ENCODE measurements at places on chromosomes 3 and 15. TPM values are rescaled to one million over a fixed set of nuclear protein-coding genes. Genes with fewer than 3 reads are reported as not detected.

NPAP1 gene
- not detected for total RNA-seq

DNA sequence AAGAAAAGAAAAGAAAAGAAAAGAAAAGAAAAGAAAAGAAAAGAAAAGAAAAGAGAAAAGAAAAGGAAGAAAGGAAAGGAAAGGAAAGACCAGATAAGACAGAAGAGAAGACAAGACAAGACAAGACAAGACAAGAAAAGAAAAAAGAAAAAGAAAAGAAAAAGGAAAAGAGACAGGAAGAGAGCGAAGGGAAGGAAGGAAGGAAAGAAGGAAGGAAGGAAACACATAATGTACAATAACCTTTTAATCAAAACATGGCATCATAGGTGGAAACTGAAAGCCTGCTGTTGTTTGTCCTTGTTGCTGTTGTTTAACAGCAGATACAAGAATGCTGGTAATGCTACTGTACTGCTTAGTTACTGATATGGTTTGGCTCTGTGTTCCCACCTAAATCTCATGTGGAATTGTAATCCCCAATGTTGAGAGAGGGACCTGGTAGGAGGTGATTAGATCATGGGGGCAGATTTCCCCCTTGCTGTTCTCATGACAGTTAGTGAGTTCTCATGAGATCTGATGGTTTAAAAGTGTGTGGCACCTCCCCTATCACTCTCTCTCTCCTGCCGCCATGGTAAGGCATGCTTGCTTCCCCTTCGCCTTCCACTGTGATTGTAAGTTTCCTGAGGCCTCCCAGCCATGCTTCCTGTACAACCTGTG, 67.3 kb downstream of the MCF2L2 start:
- no peak for DNase-seq
- no peaks in the 10 kb centered on the region for H3K4me1 ChIP-seq
- H3K27me3 ChIP-seq, result no peaks in the 10 kb centered on the region
- no peak overlapping the region for H3K27ac ChIP-seq
- H3K4me3 ChIP-seq, result no peak overlapping the region
- no peaks in the 10 kb centered on the region for H3K36me3 ChIP-seq

DNA sequence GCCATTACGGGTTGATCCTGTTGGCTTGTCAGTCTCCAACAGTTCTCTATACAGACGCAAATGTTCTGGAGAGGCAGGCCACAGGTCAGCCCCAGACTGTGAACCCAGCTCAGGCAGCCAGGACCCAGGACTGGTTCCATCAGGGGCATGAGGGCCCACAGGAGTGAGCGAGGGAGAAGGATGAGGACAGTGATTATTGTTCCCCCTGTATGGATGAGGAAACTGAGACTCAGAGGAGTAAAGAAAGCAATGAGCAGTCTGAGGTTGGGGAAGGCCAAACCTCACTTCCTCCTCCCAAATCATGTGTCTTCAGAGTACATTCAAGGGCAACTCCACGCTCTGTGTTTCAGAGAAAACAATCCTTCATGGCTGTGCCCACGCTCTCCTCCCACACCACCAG, 121.9 kb downstream of the RPLP1 start:
- H3K27me3 ChIP-seq, result no peaks in the 10 kb centered on the region
- H3K27ac ChIP-seq, result no peak overlapping the region
- H3K4me3 ChIP-seq, result no peak overlapping the region
- H3K4me1 ChIP-seq, result peaks cover 6% of the 10 kb centered on the region
- DNase-seq, result no peak
- no peaks in the 10 kb centered on the region for H3K36me3 ChIP-seq

CPNE9 gene
- not detected for total RNA-seq

HTR3E gene
- total RNA-seq, result not detected

DNA sequence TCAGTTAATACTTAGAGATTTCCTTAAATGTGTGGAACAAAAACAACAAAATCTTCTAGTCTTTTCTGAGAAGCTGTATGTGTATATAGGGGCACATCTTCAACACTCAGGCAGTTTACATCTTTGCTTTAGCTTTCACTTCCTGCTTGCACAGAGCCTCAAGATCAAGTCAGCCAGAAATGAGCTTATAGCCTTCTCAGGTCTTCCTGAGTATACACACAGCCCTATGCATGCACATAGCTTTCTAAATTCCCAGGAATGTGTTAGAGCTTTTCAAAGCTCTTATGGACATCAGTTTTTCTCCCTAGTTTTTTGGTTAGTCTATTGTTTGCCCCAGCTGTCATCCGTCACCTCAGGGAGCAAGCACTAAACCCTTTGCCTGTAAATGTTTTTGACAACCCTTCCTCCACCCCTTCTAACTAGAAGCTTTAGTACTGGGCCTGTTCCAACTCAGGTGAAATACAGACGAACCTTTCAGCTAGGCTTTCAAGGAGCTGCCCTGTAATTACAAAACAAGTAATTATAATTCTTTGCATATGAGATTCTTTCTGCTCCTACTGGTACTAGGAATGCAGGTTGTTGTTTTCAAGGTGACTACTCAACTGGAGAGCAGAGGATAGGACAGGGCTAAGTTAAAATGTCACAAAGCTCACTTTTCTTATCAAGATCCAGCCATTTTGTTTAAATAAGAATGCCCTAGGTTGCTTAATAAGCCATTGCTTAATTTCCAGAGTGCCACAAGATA, 22.6 kb upstream of the MTMR10 start:
- H3K36me3 ChIP-seq, result no peaks in the 10 kb centered on the region
- no peak for DNase-seq

CISH gene
- 3.4 TPM for total RNA-seq

DNA sequence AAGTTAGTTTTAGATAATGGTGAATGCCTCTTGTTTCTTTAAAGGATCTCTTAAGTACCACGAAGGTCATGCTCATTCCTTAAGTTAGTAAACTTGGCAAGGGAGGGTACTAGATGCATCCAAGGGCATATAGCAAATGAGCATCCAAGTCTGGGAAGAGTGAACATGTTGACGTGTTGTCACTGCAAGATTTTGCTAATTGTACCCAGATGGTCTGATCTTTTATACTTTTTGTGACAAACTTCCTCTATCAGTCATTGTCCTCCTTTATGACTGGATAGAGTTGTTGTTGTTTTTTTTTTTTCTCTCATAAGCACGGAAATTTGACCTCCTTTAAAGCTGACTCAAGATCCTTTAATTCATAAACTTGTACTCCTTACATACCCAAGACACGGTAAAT, 121.3 kb downstream of the CHST2 start:
- no peak overlapping the region for H3K4me3 ChIP-seq
- no peak overlapping the region for H3K27ac ChIP-seq
- no peaks in the 10 kb centered on the region for H3K36me3 ChIP-seq
- H3K4me1 ChIP-seq, result peaks cover 12% of the 10 kb centered on the region
- H3K27me3 ChIP-seq, result no peaks in the 10 kb centered on the region

GOLGA8Q gene
- total RNA-seq, result 0.98 TPM

DNA sequence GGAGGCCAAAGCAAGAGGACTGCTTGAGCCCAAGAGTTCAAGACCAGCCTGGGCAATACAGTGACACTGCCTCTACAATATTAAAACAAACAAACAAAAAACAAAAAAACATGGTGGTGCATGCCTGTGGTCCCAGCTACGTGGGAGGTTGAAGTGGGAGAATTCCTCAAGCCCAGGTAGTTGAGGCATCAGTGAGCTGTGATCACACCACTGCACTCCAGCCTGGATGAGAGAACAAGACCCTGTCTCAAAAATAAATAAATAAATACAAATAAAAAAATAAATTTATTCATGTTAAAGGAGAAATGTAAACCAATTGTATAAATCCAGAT, 200.6 kb downstream of the BCHE start:
- H3K27me3 ChIP-seq, result no peaks in the 10 kb centered on the region
- no peaks in the 10 kb centered on the region for H3K36me3 ChIP-seq

NUTM1 gene
- total RNA-seq, result not detected

GRCh38 chr3:128182656-128183055, 29.4 kb downstream of the EEFSEC start:
- no peaks in the 10 kb centered on the region for H3K27me3 ChIP-seq
- H3K36me3 ChIP-seq, result no peaks in the 10 kb centered on the region
- no peak for DNase-seq
- H3K4me3 ChIP-seq, result no peak overlapping the region
- H3K27ac ChIP-seq, result no peak overlapping the region
- H3K4me1 ChIP-seq, result no peaks in the 10 kb centered on the region

SPTBN5 gene
- total RNA-seq, result 1.2 TPM

STX19 gene
- total RNA-seq, result not detected

CILP gene
- 68.9 TPM for total RNA-seq

- H3K4me1 ChIP-seq, result no peaks in the 10 kb centered on the region
- H3K4me3 ChIP-seq, result no peak overlapping the region
- no peak for DNase-seq
These were observed 30.3 kb downstream of the SYN2 start for GRCh38 chr3:12034440-12034839.

CSPG4 gene
- 386 TPM for total RNA-seq

PLSCR5 gene
- not detected for total RNA-seq
